ENCODE measurements at places on chromosomes 7 and 10.

- DNase-seq: no peak
Observed at GRCh38 chr10:27380929-27381358, 123.2 kb upstream of the RAB18 start.

GRCh38 chr7:66732439-66732838 is 8.1 kb upstream of the RABGEF1 start:
- no peak for DNase-seq

GRCh38 chr10:127976286-127976685 is 69.4 kb downstream of the PTPRE start:
- DNase-seq: no peak

DNA sequence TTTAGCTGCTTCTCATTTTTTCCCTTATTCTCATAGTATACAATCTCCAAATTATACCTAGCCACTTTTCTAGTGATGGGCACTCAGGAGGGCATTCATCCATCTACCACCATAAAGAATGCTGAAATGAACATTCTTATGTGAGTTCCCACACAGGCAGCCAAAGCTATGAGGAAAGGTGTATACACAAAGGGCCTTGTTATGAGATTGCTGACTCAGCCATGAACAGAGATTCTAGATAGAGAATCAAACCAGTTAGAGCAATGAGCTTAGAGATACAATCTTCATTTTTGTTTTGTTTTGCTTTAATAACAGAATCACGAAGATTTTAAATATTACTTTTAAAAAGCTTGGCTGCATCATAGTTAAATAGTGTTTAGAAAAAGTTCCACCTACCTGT is 54.8 kb upstream of the TNKS2 start:
- no peak for DNase-seq

- no peak for DNase-seq
Observed at GRCh38 chr7:139370943-139371313, 11.2 kb downstream of the LUC7L2 start.

DNA sequence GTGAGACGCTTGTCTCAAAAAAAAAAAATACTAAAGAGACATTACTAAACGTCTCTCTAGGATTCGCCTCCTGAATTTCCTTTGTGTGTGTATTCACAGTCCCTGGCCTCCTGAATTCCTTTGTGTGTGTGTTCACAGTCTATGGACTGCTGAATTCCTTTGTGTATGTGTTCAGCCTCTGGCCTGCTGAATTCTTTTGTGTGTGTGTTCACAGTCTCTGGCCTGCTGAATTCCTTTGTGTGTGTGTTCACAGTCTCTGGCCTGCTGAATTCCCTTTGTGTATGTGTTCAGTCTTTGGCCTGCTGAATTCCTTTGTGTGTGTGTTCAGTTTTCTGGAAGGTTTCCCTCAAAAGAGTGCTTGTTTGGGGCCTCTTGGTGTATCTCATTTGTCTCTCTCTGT is 8.2 kb downstream of the BMS1 start:
- DNase-seq: no peak

DNA sequence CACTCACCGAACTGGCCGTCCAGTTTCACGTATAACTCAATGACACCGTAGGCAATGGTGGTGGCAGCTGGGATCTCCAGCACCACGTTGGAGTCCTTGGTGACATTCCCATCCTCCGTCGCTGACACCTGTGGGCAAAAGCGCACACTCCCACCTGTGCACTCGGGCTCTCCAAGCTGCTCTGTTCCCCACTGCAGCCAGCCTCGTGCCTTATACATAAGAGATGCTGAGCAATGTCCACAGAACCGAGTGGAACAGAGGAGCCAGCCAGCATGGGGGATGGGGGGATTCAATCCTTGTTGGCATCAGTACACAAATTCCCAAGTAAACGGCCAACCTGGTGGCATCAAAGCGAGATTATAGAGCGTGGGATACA is 40.0 kb downstream of the GSDME start:
- DNase-seq: no peak

DNA sequence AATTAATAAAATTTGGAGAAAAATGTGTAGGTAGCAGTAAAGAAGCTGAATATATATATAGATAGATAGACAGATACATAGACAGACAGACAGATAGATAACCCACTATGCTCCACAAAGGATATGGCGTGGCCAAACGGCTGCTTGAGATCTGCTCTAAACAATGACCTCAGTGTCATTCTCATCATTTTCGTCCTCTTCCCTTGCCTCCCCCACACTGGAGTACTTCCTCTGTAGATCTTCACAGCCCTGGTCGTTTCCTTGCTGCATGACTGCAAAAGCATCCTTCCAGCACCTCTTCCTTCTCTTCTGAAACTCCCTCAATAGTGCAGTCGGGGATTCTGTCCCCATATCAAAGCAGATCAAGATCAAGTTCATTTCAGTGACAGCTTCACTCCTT is 35.6 kb upstream of the ATP6V0A4 start:
- no peak for DNase-seq

DNA sequence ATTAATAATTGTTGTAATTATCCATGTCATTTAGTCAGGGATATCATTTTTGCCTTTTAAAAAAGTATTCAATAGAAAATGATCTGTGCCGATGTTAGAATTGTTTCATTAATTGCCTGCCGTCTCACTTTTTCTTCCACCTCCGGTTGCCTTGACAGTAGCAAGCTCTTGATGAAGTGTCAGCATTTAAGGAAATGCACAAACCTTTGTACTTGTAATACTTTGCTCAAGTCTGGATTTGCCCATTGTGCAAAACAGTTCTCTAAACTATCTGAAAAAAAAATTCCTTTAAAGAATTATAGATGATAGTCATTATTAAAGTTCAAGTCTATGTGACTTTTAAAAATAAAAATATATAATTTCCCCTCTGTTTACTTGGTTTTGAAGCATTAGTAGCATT is 619.7 kb downstream of the GATA3 start:
- no peak for DNase-seq

DNA sequence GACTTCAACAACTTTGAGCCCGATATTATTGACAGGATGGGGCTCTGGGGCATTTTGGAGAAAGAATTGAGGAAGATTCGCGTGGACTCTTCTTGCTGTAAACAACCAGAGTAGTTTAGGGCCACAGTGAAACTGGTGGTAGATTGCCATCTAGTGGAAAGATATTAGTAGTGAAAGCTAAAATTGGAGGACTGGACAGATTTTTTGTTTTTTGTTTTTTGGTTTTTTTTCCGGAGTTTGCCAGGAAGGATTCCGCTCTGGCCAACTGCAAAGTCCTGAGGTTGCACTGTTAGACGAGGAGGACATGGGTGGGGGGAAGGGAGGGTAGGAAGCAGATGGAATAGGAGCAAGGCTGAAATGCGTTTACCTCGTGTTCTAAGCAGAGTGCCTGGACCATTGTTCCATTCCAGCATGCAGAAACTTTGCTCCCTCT is 11.7 kb downstream of the NOBOX start:
- no peak for DNase-seq
